ENCODE measurements at places on chromosomes 4 and X.

DNA sequence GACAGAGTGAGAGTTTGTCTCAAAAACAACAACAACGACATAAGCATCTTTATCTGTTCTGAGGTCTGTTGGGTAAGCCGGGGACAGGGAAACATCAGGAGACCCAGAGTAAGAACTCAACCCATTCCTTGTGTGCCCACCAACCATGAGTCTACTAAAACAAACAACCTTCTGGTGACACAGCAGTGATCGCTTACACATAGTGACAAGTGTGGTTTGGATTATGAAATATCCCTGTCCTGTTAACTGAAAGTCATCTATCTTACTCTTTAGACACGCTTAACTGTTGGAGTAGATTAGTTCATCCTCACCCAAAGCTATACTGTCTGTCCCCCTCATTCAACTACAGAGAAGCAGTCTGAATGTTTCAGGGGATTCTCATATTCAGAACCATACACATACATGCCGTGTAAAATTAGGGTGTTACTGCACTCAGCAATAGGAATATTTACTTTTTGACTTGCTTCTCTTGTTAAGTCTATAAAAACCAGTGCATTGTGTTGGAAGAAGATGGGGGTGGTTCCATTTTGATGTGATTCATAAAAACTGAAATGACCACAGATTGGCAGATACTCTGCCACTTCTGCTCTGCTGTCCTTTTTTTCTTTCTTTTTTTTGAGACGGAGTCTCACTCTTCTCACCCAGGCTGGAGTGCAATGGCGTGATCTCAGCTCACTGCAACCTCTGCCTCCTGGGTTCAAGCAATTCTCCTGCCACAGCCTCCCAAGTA, 27.4 kb downstream of the PHKA2 start:
- DNase-seq = no peak

DNA sequence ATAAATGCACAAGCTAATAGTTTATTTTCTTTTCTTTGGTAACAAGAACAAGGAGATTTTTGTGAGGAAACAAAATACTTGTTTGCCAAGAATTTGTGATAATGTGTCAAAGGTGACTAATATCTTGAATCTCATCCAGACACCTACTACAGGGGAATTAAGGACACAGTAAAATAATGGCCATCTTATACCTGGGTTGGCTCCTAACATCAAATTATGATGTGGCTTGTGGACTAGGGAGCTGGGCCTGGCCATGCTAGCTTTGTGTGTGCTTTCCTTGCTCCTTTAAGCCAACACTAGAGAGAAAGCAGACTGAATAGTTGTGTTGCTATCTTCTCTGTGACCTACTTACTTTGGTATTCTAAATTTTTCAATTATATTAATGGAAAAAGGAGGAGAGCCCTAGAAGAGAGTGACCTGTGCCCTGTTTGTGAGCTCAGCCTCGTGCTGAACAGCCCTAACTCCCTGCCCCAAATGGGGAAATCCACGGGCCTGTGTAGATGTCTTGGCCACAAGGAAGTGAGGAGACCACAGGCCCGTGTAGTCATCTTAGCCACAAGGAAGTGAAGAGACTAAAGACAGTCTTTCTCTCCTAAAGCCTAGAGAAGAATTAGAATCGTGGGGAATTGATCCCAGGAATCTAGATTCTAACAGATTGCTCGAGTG, 23.3 kb downstream of the ARHGAP24 start:
- DNase-seq = no peak

- DNase-seq = no peak
Observed at GRCh38 chr4:163563592-163563991, 69.1 kb downstream of the TMA16 start.

DNA sequence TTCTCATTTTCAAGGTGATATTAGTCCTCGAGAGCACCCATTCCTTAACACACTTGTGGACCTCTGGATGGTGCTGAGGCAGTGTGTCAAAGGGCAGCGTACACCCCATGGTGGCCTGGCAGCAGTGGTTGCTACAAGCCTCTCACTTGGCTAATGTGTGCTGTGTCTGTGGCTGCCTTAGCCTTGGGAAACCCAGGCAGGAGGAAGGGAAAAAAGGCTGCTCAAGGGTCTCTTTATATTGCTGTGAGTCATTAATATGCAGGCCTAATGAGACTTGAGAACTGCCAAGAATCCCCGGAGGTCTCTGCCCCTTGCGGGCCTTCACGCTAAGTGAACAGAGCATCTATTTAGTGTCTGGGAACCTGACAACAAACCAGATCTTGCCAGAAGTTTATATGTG, 7.0 kb downstream of the PCDH10 start:
- DNase-seq = no peak

DNA sequence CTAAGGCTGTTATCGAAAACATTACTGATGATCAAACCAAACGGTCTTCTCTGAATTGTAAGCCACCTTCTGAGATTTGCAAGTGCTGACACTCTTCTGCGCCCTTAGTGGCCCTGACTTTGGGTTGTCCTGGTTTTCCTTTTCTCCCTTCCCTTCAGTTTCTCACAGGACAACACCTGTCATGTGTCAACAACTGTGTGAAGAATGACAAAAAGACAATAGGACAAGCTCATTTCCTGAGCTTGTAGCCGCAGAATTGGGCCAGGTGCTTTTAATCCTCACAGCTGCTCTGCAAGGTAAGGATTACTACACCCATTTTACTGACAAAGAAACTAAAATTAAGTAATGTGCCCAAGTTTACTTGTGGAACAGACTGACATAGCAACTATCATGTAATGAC, 44.9 kb upstream of the TXK start:
- DNase-seq = peak; percentile 78

DNA sequence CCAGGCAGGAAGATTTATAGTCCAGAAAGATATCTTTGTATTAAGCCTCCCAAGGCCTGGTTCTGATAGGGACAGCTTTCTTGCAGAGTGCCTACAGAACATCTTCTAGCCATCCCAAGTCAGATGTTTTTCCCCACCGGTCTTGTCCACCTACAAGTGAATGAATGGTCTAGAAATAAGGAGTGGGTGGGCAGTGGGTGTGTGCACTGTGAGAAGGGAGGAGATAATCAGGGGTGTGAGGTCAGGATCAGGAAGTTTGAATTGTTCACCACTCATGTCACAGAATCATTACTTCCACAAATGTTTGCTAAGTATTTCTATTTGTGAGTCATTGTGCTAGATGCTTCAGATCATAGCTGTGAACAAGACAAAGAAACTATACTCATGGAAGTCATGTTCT, 332.6 kb downstream of the NKX6-1 start:
- DNase-seq = no peak

DNA sequence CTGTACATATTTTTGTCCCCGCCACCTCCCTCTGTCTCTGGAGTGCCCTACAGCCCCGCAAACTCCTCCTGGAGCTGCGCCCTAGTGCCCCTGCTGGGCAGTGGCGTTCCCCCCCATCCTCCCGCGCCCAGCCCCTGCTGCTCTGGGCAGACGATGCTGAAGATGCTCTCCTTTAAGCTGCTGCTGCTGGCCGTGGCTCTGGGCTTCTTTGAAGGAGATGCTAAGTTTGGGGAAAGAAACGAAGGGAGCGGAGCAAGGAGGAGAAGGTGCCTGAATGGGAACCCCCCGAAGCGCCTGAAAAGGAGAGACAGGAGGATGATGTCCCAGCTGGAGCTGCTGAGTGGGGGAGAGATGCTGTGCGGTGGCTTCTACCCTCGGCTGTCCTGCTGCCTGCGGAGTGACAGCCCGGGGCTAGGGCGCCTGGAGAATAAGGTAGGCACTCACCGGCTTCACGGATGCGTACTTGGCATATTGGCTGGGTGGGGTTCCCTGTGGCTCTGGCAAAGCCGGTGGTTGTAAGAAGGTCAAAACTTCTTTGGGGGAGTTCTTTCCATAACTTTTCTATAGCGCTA, 653 bp downstream of the HHIP start:
- DNase-seq = no peak

GRCh38 chr4:175614890-175615289, 197.2 kb downstream of the GPM6A start:
- peak; percentile 18 for DNase-seq

- no peak for DNase-seq
Observed at GRCh38 chr4:105179539-105180401, 33.1 kb downstream of the TET2 start.

GRCh38 chr4:135207531-135207930, 1005.9 kb upstream of the PABPC4L start:
- no peak for DNase-seq

DNA sequence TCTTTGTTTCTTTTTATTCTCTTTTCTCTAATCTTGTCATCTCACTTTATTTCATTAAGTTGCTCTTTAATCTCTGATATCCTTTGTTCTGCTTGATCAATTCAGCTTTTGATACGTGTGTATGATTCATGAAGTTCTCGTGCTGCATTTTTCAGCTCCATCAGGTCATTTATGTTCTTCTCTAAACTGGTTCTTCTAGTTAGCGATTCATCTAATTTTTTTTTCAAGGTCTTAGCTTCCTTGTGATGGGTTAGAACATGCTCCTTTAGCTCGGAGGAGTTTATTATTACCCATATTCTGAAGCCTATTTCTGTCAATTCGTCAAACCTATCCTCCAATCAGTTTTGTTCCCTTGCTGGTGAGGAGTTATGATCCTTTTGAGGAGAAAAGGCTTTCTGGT, 1045.0 kb upstream of the ADGRL3 start:
- DNase-seq = no peak

- DNase-seq = no peak
Observed at GRCh38 chr4:71663780-71664179, 120.1 kb downstream of the GC start.

DNA sequence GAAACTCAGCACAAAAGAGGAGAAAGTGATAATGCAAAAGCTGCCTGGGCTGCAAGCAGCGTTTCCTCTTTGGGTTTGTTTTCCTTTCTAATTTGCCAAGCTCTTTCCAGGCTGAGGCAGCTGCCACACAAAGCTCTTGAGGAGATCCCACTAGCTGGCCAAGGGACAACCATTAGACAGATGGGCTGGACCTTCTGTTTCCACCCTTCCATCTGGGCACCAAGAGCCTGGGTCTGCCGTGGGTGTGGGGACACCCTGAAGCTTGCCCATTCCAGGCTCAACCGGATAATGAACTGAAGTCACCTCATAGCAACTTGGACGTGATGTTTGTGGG, 194.6 kb upstream of the C1QTNF7 start:
- DNase-seq = peak; percentile 15

GRCh38 chr4:23728393-23728792, 161.5 kb downstream of the PPARGC1A start:
- DNase-seq = no peak

- peak; percentile 53 for DNase-seq
Observed at GRCh38 chr4:100898844-100899243, 381.0 kb upstream of the EMCN start.

DNA sequence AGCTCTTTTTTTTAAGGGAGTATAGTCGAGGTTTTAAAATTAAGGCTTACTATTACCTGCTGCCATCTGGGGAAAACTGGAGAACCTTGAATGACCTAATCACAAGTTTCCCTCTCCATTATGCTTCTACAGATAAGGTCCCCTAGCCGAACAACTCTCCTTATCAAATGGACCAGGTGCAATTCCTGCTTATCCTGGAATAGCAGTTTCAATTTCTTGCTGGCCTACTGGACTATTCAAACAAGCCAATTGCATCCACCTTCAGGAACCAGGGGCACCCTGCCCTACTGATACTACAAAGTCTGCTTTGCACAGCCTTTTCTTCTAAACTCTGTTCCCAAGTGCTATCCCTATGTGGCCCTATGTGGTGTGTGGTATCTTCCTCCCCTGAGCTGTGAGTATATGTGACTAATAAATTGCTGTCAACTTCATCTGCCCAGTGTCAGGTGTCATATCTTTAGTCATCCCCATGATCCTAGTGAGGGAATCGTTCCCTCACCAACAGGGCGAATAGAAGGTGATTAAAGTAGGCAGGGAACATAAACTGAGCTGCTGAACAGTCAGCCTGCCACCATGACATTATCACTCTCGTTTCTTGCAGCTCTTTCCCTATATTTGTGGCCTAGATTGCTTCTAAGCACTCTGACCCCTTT, 128.5 kb downstream of the ATG4A start:
- DNase-seq = no peak

Measured in NCI-H2029 (cell line).